ENCODE measurements at places on chromosomes 3 and 15.

DNA sequence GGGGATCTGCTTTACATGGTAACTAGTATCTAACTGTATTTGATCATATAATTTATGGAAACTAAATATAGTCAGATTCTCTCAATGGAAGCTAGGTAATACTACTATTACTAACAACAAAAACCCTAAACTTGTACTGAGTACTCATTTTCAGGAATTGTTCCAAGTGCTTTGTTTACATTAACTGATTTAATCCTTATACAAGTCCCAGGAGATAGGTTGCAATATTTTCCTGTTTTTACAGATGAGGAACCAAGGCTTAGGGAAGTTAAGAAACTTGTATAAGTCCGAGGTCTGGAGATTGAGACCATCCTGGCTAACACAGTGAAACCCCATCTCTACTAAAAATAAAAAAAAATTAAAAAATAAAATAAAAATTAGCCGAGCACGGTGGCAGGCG lies 7.5 kb upstream of the MTHFS start:
- no peak for DNase-seq

GRCh38 chr3:157508461-157508860 lies 5.2 kb upstream of the VEPH1 start:
- DNase-seq = no peak

- DNase-seq = no peak
These were observed 27.1 kb downstream of the BOC start for GRCh38 chr3:113238503-113238902.

DNA sequence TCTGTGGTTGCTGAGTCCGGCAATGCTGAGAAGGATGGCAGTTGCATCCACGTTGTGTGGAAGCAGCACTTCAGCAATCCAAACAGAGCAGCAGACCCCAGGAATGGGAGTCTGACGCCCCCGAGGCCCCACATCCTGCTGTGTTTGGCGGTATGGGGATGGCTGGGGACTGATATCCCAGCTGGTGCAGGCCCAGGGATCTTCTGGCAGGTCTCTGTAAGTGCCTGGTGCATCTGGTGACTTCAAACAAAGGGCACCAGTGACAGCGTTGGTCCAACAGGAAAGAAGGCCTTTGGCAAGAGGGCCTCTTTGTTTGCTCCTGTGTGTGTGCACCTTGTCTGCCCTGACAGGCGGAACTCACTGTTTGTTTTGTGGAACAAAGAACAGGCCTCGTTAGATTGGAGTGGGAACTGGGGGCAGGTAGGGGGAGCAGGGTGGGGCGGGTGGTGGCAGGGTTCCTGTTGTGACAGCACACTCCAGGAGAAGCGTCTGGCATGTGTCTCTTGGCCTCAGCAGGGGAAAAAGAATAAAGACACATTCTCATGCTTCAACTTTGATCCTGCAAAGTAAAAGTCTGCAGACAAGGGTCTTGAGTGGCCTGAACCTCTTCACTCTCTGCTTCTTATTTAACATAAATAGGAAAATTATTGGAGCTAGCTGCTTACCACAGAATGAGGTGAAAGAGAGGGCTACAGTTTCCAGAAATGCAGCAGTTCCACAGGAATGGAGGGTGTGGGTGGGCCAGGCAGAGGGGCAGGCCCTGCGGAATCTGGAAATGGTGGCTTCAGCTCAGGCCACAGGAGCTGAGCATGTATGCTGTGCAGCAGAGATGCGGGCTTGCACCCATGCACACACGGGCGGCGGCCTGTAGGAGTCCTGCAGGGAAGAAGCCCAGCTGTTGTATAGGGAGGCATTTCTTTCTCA lies 94.5 kb upstream of the MYZAP start:
- DNase-seq = peak; percentile 89

DNA sequence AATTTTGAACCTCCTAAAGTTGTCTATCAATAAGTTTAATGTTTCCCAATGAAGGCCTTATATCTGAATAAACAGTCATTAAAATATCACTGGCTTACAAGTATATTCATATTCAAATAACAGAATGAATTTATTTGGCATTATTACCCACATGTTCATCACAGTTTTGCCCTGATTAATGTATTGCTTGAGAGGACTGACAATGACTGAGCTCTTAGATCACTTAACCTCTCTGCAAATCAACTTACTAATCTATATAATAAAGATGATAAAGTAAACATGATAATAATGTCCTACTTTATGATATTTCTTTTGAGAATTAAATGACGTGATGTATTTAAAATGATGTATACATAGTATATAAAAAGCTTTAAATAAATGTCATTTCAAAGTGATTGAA lies 532.0 kb upstream of the GBE1 start:
- no peak for DNase-seq

- DNase-seq = no peak
These were observed 63.7 kb downstream of the ALCAM start for GRCh38 chr3:105430455-105430854.

DNA sequence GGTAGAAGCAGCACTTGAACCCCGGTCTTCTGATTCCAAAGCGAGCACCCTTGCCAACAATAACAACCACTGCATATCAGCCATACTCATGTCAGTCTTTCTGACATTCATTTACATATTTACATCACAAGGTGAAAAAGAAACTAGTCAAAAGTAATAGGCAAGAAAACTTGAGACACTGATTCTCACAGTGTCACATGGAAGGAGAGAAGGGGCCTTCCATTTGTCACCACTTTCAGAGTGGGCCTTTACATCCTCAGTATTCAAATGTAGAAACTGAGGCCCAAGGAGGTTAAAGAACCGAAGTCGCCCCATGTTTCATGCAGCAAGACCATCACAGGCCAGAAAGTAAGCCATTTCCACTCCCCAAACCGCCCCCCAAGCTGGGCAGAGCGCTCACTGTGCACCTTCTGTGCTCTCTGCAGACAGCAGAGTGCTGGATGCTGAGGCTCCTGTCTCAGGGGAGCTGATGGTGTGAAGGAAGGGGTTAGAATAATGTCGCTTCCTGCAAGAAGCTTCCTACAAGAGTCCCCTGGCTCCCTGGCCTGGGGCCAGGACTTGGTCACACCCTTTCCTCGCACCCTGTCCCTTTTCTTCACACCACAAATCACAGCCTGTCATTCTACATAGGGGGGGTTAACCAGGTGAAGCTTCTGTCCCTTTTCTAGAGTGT lies 260.1 kb downstream of the UACA start:
- no peak for DNase-seq

- no peak for DNase-seq
These were observed 450.1 kb upstream of the TBL1XR1 start for GRCh38 chr3:177647341-177647740.

GRCh38 chr3:151327571-151328198 lies 1.7 kb downstream of the P2RY13 start:
- no peak for DNase-seq

DNA sequence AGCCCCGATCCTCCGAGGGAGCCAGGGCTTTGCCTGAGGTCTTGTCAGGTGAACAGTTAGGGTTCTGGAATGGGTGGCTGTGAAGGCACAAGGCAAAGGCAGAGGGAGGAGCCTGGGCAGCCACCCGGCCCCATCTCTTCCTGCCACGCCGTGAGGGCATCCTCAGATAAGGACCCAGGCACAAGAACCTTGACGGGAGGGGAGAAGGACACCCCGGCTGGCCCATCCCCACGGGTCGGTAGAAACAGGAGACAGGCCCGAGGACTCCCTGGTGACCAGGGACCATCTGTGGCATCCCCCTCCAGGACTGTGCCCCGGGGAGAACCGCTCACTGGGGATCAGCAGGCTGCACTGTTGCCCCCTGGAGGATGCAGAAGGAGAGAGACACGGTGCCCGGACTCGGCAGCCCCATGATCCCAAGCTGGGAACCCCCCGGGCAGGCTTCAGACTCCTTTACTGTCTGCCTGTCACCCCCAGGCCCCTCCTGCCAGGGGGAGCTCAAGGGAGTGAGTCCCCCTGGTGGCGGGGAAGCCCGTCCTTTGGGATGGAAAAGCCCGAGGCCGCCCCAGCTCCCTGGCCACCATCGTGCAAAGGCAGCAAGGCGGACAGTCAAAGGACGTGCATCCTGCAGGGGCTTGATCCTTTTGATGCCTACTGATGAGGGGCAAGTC lies 12.3 kb upstream of the PCSK6 start:
- no peak for DNase-seq

- DNase-seq = no peak
These were observed 14.0 kb downstream of the CHD2 start for GRCh38 chr15:92914103-92914499.

DNA sequence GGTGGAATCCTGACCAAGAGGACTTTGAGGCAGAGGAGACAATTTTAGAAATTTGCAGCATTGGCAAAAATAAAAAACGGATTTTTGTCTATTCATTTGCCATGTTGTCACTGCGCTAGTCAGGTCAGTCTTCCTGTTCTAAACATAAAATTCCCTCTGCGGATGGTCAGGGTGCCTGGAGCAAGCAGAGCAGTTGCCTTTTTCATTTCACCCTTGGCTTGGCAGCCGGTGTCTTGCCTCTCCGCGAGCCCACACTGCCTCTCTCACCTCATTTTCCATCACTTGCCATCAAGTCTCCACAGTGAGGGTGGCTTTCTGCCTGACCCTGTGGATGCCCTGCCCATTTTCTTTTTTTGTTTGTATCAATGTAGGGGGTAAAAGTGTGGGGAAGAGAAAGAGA lies 396.1 kb downstream of the LRTM1 start:
- no peak for DNase-seq

GRCh38 chr3:29373131-29373680 lies 92.3 kb downstream of the RBMS3 start:
- no peak for DNase-seq

GRCh38 chr15:88845616-88846015 lies 42.4 kb downstream of the ACAN start:
- no peak for DNase-seq

DNA sequence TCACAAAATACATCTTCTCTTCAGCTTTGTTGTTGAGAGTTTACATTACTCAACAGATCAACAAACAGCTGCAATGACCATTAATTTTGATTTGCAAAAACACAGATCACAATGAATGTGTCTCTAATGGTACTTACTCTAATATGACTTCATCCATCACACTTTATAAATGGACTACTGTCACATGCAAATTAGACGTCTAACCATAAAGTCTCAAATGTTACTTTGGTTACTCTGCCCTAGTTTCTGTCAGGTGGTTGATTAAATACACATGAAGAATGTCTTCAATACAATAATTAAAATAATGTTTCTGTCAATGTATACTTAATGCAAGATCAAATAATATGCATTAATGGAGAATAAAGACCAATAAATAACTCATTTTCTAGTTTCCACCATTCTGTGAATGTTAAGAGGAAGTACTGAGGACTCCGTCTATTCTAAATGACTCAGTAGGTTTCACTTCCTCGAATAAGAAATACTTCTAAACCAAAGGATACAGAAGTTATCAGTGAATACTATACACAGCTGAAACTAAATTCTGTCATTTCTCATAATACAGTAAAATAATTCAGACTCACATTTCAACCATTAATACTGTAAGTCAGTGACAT lies 145.8 kb downstream of the CBLB start:
- DNase-seq = no peak

GRCh38 chr3:177300039-177300833 lies 103.0 kb upstream of the TBL1XR1 start:
- DNase-seq = peak; percentile 62

DNA sequence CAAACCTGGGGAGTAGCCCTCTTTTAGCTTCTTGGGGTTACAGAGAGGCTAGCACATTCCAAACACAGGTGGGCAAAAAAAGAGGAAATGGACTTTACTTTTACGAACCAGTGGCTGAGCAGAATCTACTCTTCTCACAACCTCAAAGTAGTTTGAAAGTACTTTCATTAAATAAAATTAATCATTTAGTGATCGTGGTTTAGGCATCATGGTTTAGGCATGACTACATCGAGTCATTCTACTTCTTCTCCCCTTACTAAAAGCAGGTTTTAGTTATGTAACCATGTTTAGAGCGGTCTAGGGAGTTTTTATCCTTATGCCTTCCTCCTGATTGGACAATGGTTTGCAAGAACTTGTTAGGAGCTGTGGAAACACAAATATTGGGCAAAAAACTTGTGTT lies 2.5 kb upstream of the GREM1 start:
- no peak for DNase-seq

DNA sequence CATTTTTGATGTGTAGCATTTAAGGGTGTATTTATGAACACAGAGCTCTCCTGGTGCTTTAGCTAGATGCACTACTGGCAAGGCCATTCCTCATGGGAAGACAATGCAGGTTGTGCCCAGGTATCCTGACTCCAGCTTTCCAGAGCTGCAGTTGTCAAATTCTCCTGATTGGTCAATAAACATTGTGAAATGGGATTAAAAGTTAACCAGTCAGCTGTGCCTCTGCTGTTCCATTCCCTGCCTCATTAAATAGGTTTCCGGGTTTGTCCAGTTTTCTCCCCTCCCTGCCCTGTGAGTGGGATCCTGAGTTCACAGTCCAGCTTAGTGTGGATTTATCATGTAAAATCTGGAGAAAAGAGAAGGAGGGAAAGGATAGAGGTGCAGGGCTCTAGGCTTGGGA lies 207.3 kb downstream of the SQOR start:
- DNase-seq = no peak

DNA sequence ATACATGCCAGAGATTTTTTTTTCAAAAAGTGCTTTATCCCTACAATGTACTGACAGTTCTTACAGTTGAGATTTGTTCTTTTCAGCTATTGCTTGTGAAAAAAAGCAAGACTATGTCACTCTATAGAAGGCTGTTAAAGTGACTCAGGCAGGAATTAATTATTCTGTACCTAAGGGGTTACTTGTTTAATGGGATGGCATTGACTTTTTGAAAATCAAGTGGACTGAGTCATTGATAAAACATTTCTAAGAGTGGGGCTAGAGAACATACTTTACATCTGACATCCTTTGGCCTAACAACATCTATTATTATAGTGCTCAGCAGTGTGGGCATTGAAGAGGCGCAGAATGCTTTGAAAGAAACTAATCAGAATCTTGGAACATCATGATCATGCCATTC lies 34.3 kb downstream of the INTS14 start:
- DNase-seq = no peak

GRCh38 chr3:112074616-112075497 lies 11.3 kb upstream of the C3orf52 start:
- no peak for DNase-seq

GRCh38 chr3:37949866-37950265 lies 40.7 kb upstream of the VILL start:
- no peak for DNase-seq

- DNase-seq = no peak
These were observed 317.3 kb downstream of the TLE3 start for GRCh38 chr15:69780374-69780773.

DNA sequence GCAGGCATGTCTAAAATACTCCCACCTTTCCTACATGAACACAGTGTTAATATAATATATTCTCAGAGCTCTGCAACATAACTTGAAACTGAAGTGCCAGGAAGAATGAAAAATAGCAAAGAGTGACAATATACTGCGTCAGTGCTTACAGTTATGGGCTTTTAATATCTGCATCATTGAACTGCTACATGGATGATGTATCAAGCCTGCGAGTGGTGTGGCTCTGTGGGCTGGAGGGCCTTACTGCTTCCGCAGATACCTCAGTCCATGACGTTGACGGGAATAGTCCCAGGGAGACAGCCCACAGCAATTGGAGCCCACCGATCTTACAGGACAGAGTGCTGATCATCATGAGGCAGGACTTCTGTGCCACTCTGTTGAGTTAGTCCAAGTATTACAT lies 727.0 kb downstream of the NR2F2 start:
- DNase-seq = no peak
